ENCODE measurements at places on chromosomes 7 and 10. TPM values are rescaled to one million over a fixed set of nuclear protein-coding genes. Genes with fewer than 3 reads are reported as not detected.

ESYT2 gene
- 86.3 TPM for total RNA-seq

NFE2L3 gene
- total RNA-seq, result 71.7 TPM

MOGAT3 gene
- not detected for total RNA-seq

PRSS2 gene
- not detected for total RNA-seq

PRSS37 gene
- not detected for total RNA-seq

FBXL15 gene
- total RNA-seq, result 15.1 TPM

SKIDA1 gene
- total RNA-seq, result not detected

ABCB4 gene
- not detected for total RNA-seq

TMEM140 gene
- 24.5 TPM for total RNA-seq

ELFN1 gene
- total RNA-seq, result 0.10 TPM

POT1 gene
- 27.1 TPM for total RNA-seq

ZNF212 gene
- 14.6 TPM for total RNA-seq

GLI3 gene
- 0.02 TPM for total RNA-seq

PKD2L1 gene
- total RNA-seq, result 0.20 TPM

SEMA3E gene
- not detected for total RNA-seq

MMP21 gene
- 0.24 TPM for total RNA-seq

CPXM2 gene
- total RNA-seq, result not detected

SORBS1 gene
- 0.69 TPM for total RNA-seq

Data from T-helper 1 cell treated with Interleukin-12 subunit alpha and Interleukin-12 subunit beta and Interleukin-4 antibody, amounts not matched to agents 30 ng/mL and 1 ng/mL, for 36 hours (primary cell).